Fibroblast of lung (primary cell): ENCODE measurements at places on chromosomes 16 and 17.

DNA sequence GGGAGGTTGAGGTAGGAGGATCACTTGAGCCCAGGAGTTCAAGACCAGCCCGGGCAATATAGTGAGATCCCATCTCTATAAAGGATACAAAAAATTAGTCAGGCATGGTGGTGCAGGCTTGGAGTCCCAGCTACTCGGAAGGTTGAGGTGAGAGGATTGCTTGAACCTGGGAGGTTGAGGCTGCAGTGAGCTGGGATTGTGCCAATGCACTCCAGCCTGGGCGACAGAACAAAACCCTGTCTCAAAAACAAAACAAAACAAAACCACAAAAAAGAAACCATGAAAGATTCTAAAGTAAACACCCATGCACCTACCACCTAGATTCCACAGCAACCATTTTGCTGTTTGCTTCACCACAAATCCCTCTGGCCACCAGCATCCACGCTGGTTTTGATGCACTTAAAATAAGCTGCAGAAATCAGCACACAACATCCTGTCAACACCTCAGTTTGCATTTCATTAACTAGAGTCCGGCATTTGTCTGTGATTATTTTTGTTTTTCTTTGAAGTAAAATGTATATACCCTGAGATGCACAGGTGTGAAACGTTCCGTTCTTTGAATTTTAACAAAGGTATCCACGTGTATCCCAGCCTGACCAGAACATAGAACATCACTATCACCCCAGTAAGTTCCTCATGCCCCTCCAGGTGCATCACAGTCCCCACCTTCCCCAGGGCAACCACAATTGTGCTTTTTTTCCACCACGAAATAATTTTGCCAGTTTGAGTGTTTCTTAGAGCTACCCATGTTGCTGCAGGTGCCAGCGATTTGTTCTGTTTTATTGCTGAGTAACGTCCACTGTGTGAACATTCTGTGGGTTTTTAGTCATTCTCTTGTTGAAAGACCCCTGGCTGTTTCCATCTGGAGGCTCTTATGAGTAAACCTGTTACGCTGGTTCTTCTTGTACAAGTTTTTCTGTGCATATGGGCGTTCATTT, 191.5 kb downstream of the SEC14L1 start:
- DNase-seq: peak; percentile 26

GRCh38 chr17:63816669-63817068, 10.6 kb upstream of the PSMC5 start:
- peak; percentile 66 for DNase-seq

- DNase-seq: no peak
Measured at GRCh38 chr17:79948406-79948944, 87.2 kb downstream of the TBC1D16 start.

DNA sequence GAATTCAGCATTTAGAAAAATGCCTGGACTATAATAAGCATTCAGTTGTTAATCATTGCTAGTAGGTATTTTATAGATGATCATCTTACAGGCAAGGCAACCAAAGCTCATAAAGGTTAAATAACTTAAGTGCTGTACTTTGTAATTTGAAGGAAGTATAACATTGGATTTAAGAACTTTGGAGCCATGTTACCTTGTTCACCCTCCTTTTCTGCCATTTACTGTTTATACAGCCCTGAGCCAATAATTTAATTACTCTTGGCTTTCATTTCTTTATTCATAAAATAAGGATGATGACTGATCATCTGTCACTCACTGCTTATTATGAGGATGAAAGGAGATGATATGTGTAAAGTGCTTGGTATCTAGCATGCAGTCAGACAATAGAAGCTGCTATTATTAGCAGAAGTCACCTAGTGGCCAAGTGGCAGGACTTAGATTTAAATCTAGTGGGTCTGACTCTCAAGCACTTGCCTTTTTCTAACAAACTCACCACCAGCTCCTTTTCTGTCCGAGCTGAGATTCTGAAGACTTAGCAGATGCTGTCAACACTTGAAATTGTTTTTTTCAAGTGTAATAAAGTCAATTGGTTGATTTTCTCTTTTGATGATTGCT, 18.3 kb upstream of the DDX52 start:
- no peak for DNase-seq

DNA sequence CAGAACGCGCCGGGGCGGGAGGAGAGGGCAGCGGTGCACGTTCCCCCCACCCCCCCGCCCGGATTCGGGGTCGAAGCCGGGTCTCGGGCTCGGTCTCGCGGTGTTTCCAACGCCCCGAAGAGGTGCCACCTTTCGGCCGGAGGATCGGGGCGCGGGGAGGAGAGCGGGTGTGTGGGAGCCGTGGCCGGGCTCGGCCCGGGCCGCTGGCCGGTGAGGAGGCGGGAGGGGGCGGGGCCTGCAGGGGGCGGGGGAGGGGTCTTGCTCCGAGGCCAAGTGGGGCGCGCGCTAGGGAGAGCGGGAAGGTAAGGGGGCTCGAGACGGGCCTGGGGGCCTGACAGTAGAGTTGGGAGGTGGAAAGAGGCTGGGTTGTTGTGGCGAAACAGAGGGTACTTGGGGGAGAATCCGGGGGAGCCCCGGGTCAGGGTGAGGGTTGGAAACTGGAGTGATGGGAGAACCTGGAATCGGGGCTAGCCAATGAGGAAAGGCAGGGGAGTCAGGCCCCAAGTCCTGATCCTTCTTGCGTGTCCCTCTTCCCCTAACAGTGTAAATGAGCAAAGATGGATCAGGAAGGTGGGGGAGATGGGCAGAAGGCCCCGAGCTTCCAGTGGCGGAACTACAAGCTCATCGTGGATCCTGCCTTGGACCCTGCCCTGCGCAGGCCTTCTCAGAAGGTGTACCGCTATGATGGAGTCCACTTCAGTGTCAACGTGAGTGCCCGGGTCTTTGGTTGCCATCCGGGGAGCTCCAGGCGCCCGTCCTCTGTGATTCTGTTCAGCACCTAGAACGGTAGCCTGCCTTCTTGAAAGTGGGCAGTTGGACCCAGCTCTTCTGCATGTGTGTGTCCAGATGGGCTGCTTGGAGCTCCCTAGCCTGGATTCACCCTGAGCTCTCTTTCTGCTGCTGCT, 873 bp downstream of the SETD1A start:
- DNase-seq: peak; percentile 39
